CD4-positive, alpha-beta memory T cell (primary cell): ENCODE measurements at places on chromosomes 3 and 15. TPM values are rescaled to one million over a fixed set of nuclear protein-coding genes. Genes with fewer than 3 reads are reported as not detected.

DNA sequence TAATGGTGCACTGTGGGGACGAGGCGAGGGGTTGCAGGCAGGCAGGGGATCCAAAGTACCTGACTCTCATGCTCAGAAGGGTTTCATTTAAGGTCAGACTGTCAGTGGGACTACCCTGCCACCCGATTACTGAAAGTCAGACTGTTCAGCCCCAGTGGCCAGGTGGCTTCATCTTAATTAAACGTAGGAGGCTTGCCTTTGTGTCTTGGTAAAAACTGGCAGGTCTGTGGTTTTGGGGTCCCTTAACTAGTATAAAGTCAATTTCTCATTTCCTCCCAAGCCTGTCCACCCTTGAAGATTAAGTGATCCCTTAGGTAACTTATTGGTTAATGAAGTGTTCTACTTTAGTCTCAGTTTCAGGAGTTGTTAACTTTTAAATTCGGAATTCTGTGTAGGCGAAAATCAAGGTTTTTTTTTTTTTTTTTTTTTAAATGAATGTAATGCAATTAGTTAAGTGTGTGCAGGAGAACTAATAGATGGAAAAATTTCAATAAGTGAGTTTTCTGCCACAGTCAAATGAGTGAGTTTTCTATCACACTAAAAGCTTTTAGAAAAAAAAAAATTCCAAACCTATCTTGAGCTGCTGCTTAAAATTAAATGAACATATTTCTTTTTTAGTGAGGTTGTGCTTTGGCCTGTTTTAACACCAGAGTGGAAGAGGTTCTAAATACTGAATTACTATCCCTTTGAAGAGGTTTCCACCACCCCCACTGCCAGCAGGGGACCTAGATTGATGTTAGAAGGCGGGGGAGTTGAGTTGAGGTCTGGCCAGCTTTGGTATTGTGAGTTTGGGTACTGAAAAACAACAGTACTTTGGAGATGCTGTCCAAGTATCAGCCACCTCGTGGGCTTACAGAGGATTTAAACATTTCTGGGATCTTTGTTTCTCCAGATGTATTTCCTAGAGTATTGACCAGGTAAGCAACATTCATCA lies 15.2 kb downstream of the ITPR1 start:
- no peaks in the 10 kb centered on the region for H3K27me3 ChIP-seq
- H3K36me3 ChIP-seq, result no peaks in the 10 kb centered on the region
- no peak overlapping the region for H3K27ac ChIP-seq
- no peak for DNase-seq
- no peak overlapping the region for H3K4me3 ChIP-seq

GRCh38 chr15:67783303-67783702 lies 42.0 kb upstream of the SKOR1 start:
- H3K36me3 ChIP-seq, result no peaks in the 10 kb centered on the region
- H3K27ac ChIP-seq, result no peak overlapping the region
- peaks cover 38% of the 10 kb centered on the region for H3K4me1 ChIP-seq
- H3K27me3 ChIP-seq, result no peaks in the 10 kb centered on the region
- peak; percentile 66 for DNase-seq

GREM1 gene
- total RNA-seq, result not detected

SERINC4 gene
- total RNA-seq, result not detected
